Upper lobe of left lung (tissue), 6 donors: ENCODE measurements at places on chromosomes 4 and X. TPM values are rescaled to one million over a fixed set of nuclear protein-coding genes. Genes with fewer than 3 reads are reported as not detected.
A peak's percentile ranks its signal among the peaks of the same experiment; 100 is the strongest.

DNA sequence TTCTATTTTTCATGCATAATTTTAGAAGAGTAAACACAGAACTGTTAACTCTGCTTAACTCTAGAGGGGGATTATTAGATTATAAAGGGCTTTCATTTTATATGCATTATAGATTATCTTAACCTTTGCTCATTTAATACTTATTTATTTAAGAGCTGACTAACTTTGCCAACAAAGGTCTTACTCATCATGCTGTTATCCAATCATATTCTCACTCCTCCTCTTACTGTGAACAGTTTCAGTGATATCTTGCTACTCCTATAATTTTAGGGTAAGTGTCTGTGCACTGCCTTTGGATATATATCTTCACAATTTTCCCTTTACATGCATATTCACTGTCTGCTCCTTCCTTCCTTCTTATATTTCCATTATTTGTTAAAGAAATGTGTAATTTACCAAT is 1814.9 kb downstream of the STIM2 start:
- no peak for DNase-seq

- DNase-seq: no peak
Measured at GRCh38 chrX:115192244-115192700, 3.1 kb downstream of the RBMXL3 start.

DNA sequence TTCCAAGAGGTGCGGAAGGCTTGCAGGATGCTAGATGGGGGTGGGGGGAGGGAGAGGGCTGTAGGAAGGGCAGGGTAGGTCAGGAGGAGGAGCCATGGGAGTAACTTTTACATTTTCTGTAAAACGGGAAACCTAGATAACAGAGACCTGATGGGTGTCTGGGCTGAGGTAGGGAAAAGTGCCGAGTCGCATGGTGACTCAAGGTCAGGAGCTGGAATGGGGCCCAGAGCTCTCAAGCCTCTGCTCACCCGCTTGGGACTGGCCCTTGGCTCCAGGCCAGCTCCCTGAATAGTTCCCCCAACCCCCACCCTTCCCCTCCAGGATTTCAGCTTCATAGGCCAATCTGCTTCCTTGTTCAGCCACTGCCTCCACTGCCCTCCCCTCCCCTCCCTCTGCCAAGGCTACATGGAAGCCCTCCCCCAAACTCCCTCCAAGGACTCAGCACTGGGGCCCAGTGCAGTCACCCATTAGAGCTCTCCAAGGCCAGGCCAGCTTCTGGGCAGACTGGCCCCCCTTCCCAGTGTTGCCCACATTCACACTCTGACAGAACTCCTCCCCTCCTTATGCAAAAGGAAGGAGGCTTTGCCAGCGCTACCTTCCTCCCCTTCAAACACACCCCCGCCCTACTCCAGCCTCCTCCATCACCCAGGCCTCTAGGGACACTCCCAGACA is 43.6 kb downstream of the TSC22D3 start:
- peak; percentile 95 for DNase-seq

DNA sequence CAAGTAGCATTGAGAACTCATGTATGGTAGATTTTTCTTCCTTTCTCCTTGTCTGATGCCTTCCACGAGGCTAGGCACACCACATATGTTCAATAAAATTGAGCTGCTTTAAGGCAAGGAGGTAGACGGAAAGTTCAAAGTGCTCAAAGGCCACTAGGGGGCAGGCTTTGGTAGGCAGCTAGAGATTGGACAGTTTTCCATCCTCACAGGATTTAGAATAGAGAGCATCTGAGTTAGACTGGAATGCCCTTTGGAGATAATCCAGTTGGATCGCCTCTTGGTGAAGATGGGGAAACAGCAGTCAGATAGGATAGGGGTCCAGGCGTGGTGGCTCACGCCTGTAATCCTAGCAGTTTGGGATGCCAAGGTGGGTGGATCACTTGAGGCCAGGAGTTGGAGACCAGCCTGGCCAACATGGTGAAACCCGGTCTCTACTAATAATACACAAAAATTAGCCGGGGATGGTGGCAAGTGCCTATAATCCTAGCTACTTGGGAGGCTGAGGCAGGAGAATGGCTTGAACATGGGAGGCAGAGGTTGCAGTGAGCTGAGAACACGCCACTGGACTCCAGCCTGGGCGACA is 30.4 kb downstream of the ELF4 start:
- no peak for DNase-seq

IBSP gene
- total RNA-seq: not detected

SHISA3 gene
- 0.76 TPM for total RNA-seq

GRCh38 chr4:180953572-180953971 is 1289.6 kb upstream of the TENM3 start:
- DNase-seq: no peak

GRCh38 chr4:75189711-75190335 is 256.9 kb downstream of the PARM1 start:
- DNase-seq: no peak
